ENCODE measurements at places on chromosomes 16 and 17. TPM values are rescaled to one million over a fixed set of nuclear protein-coding genes. Genes with fewer than 3 reads are reported as not detected.

The ZG16 gene
- 127 TPM for total RNA-seq

The TEKT5 gene
- 2.5 TPM for total RNA-seq

The SPATA22 gene
- not detected for total RNA-seq

The MYH10 gene
- total RNA-seq, result 8.5 TPM

The TMEM220 gene
- 18.2 TPM for total RNA-seq

GRCh38 chr17:30443721-30444120 lies 33.5 kb upstream of the GOSR1 start:
- DNase-seq, result no peak

DNA sequence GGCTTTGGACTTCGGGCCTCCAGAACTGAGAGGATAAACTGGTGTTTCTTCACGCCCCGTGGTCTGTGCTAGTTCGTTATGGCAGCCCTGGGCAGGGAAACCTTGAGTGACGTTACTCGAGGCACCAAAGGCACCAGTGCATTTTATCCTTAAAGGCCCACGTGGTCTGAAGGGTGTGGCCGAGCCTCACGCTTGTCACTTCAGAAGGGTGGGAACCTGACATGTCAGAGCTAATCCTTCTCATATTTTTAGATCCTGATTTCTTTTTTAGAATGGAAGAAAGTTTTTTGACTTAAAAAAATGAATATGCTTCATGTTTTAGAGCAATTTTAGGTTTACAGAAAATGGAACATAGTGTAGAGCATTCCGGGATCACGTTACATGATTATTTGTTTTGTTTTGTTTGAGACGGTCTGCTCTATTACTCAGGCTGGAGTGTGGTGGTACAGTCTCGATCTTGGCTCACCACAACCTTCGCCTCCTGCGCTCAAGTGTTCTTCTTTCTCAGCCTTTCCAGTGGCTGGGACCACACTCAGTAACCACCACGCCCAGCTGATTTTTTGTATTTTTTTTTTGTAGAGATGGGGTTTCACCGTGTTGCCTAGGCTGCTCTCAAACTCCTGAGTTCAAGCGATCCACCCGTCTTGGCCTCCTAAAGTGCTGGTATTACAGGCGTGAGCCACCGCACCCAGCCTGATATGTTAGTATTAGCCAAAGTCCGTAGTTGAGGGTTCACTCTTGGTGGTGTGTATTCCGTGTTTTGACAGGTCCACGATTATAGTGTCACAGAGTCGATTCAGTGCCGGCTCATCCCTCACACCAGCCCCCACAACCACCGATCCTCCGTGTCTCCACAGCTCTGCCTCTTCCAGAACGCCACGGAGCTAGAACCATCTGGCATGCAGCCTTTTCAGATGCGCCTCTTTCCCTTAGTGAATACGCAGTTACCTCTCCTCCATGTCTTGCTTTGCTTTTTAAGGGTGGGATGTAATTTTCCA lies 47.9 kb downstream of the RAB11FIP3 start:
- DNase-seq, result no peak

- DNase-seq, result peak; percentile 83
Measured at GRCh38 chr17:16915752-16916556, 56.0 kb downstream of the TNFRSF13B start.

DNA sequence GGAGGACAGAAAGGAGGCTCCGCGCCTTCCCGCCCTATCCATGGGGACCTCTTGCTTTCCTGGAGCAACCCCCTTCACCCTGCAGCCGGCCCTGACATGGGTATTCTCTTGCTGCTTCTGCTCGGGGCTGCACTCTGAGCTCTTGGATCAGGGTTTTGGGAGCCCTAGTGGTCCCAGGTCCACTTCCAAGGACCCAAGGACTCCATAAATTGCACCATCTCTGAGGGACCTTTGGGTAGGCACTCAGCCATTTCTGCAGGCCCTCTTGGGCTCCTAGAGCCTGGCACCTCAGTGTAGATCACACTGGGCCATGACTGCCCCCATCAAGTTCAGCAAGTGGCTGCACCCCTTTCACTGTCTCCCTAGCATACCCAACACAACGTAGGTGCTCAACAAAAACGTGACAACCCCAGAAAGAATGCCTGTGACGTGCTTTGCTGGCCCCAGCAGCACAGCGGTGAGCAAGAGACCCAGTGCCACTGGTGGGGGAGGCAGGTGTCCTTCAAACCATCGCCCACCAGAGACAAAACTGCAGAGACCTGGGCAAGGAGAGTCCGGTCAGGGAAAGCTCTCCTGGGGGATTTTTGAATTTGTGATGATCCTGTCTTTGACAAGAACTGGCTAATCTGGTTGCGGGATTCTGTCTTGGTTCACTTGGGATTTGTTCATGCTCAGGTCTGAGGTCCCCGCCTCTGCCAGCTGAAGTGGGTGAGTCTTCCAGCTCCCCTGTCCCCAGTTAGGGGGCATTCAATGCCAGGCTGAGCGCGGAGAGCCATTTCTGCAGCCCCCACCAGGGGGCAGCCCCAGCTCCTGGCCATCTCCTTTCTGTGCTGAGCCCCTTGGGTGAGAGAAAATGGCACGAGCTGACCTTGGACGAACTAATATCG lies 2.5 kb upstream of the RAB11FIP4 start:
- DNase-seq, result no peak

DNA sequence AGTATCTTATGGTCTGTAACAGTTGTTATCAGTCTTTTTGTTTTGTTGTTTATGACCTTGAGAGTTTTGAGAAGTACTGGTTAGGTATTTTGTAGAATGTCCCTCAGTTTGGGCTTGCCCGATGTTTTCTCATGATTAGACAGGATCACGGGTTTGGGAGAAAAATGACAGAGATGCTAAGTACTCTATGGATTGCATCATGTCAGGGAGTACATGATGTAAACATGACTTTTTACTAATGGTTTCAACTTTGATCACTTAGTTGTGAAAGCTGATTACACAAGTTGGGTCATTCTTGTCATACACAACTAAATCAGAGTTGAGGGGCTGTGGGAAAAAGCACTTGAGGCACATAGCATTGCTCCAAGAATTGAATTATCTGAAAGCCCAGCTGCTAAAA lies 94.7 kb upstream of the SIAH1 start:
- DNase-seq, result no peak

DNA sequence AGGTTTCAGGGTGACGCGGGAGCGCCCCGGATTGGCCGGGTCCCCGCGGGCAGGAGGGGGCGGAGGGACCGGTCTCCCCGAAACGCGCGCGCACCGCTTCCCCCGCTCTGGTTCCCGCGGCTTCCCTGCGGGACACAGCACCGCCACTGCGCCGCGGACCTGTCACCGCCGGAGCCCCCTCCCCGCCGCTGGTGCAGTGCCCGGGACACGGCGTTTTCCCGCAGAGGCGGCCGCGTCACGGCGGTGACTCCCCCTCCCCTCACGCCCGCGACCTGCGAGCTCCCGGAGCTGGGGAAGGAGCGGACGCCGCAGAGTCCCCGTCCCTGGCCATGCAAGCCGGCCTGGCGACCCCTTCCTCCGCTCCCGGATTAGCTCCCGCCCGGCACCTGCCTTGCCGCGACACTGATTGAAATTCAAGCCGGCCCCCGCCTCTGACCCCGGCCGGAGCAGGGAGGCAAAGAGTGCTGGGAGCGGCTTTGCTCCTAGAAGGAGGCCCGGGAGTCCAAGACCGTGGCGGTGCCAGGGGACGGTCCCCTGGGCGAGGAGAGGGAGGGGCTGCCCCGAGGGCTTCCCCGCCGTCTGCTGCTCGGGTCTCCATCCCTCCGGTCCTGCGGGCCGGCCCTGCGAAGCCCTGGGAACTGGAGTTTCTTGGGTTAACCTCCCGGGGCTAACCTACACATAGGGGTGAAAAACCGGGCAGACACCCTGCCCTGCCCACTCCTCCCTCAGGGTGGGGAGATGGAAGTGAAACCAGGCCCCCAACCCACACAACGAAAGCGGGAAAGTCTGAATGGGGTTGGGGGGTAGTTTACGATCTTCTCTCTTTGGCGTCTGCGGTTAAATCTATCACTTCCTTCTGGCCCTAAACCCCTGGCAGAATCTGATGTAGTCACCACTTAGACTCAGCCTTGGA lies 1.0 kb downstream of the RHBDL3 start:
- DNase-seq, result no peak

DNA sequence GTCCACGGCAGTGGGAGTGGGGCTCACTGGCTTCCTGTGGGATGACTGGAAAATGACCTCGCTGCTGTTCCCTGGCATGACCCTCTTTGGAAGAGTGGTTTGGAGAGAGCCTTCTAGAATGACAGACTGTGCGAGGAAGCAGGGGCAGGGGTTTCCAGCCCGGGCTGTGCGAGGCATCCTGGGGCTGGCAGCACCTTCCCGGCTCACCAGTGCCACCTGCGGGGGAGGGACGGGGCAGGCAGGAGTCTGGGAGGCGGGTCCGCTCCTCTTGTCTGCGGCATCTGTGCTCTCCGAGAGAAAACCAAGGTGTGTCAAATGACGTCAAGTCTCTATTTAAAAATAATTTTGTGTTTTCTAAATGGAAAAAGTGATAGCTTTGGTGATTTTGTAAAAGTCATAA lies 7.8 kb upstream of the RNF213 start:
- DNase-seq, result peak; percentile 84

DNA sequence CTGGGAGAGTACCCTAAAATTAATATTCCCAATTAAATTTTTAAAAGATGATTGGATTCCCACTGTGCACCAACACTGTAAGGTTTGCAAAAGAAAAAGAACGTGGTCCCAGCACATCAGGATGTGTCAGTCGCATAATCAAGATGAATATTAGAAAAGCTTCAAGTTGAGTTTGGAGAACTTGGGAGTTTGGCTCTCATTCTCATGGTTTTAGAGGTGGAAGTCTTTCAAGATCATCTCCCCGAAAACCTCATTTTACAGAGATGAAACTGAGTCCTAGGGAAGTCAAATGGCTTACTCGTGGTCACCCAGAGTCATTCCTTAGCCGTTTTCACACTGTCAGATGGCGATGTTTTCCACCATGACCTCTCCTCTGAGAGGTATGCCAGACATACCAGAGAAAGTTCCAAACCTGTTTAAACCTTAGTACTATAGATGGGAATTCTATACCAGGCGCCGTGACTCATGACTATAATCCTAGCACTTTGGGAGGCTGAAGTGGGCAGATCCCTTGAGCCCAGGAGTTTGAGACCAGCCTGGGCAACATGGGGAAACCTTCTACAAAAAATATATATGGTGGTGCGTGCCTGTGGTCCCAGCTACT lies 1.2 kb downstream of the SEC14L1 start:
- DNase-seq, result no peak

- DNase-seq, result no peak
Measured at GRCh38 chr17:63987221-63988126, 10.7 kb upstream of the PRR29 start.

DNA sequence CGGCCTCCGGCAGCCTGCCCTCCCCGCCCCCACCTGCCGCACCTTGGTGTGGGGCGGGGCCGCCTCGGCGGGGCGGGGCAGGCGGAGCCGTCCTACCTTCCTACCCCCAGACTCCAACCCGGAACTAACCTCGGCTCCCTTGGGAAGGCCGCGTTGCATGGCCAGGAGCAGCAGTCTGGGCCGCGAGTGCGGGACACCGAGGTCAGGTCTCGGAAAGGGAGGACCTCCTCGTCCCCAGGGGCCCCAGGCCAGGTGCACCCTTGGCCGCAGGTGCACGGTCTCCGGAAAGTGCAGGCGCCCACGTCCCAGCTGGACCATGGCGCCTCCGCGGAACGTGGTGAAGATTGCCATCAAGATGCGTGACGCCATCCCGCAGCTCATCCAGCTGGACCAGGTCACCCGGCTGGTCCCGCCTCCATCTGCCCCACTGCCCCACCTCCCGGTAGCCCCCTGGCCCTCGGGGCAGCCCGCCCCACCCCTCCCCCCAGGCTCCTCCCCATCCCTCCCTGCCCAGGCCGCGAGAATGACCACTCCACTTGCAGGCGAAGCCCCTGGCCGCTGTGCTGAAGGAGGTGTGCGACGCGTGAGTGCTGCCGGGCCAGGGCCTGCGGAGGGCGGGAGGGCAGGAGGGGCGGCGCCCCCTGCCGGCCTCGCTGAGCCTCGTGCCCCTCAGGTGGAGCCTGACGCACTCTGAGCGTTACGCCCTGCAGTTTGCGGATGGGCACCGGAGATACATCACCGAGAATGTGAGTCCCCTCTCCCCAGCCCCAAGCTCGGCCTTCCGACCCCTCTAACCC lies at the start of gene ELMO3:
ELMO3 (plus strand) TSS at position 121 of the 797 bp plus-strand sequence; CDS start at position 317, 196 bp downstream.
- DNase-seq, result peak; percentile 88

DNA sequence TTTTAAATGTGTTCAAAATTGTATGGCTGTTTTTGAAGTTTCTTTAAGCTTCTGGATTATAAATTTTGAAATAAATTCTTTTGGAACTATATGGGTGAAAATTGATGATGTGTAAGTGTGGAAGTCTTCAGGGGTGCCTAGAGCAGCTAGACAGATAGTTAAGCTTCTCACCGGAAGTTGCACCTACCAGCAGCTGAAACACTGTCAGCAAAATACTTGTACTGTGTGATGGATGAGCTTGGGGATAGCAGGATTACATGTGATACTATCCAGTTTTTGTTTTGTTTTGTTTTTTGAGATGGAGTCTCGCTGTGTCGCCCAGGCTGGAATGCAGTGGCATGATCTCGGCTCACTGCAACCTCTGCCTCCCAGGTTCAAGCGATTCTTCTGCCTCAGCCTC lies 19.7 kb downstream of the RBL2 start:
- DNase-seq, result no peak

DNA sequence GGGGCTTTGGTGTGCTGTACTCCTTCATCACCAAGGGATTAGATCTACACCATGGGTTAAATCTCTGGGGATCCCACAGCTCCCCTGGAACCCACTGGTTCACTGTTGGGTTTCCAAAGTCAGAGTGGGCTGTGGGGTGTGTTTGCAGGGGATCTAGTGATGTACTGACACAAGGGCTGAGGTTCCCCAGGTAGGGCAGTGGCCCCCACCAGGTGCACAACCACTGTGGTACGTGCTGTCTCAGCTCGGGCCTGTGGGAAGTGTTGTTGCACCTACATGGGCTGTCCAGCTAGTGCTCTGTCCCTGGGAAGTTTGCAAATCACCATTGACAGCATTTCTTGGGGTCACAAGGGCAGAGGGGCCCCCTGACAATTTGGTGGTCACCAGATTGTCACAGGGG lies 134.4 kb upstream of the CDH8 start:
- DNase-seq, result no peak

GRCh38 chr17:752620-753219 lies 656 bp upstream of the GEMIN4 start:
- peak; percentile 60 for DNase-seq

GRCh38 chr16:63481060-63481459 lies 1444.8 kb upstream of the CDH8 start:
- DNase-seq, result no peak

DNA sequence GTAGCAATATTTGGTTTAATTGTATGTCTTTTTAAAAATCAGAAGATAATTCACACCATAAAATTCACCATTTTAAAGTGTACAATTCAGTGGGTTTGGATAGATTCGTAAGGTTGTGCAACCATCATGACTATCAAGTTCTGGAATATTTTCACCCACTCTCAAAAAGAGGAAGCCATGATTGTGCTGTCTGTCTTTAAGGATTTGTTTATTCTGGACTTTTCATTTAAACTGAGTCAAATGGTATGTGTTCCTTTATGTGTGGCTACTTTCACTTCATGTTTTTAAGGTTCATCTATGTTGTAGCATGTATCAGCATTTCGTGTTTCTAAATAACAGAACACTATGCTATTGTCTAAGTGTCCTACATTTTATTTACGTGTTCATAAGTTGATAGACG lies 68.1 kb upstream of the CPHXL start:
- no peak for DNase-seq

Data from transverse colon (tissue), 4 donors.